ENCODE measurements at places on chromosomes 4 and X.

DNA sequence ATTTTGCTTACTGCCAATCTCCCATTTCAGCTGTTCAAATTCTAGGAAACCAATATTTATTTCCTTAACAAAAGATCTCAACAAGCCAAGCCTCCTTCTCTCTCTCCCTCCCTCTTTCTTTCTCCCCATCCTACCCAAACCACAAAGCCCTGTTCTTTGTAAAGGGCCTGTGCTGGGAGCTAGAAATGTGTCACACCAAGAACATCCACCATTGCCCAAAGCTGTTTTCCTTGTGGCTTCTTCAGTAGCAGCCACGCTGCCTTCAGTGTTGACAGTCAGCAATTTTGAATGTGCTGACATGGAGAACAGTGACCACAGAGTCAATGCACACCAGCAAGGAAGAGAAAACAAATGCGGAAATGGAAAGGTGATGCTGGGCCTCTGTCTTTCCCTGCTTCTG lies 203.0 kb downstream of the MAML3 start:
- no peak for DNase-seq

GRCh38 chrX:136457303-136457917 lies 30.3 kb upstream of the BRS3 start:
- no peak for DNase-seq

GRCh38 chrX:120781403-120781802 lies 94.3 kb downstream of the CT47B1 start:
- DNase-seq, result no peak

GRCh38 chrX:55486736-55487135 lies 2.9 kb downstream of the USP51 start:
- no peak for DNase-seq

DNA sequence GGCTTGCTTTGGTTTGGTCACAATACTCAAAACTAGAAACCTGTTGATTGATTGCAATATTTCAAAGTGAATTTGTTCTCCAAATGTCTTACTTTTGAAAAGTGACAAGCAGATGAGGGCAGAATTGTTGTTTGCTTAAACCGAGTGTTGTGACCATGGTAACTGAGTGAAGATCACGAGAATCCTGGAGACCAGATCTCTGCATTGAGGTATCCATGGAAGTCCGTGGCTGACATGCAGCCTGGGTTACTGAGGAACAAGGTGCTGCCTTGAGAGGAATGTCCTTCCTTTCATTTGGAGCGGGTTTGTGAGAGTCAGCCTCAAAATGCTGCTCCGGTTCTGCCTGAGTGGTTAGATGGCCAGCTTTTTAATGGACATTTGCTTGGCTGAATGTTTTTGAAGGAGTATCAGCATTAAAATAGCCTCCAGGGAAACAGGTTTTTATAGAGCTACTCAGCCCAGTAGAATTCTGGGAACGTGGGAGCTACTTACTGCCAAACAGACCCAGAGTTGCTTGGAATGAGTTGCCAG lies 31.3 kb downstream of the NYX start:
- no peak for DNase-seq

- no peak for DNase-seq
Measured at GRCh38 chr4:25112995-25113380, 47.3 kb downstream of the SEPSECS start.

DNA sequence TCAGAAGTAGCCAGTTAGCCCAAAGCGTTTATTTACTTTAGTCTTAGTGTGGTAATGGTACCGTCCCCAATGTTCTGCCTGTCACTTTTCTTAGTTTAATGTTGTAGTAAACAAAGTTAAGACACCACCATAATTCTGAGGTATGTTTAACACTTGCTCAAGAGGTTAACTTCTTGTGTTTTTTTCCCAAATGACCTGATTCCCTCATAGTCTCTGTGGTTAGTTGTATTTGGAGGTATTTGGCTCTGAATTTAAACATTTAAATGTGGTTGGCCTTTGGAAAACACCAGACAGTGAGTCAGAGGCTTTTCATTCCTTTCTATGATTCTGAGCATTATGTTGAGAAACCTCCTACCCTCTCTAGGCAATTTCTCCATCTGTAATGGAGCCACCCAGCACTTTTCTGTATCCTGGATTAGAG lies 47.9 kb downstream of the CXCL1 start:
- no peak for DNase-seq

- DNase-seq, result no peak
Measured at GRCh38 chr4:152316969-152317368, 218.9 kb downstream of the FBXW7 start.

DNA sequence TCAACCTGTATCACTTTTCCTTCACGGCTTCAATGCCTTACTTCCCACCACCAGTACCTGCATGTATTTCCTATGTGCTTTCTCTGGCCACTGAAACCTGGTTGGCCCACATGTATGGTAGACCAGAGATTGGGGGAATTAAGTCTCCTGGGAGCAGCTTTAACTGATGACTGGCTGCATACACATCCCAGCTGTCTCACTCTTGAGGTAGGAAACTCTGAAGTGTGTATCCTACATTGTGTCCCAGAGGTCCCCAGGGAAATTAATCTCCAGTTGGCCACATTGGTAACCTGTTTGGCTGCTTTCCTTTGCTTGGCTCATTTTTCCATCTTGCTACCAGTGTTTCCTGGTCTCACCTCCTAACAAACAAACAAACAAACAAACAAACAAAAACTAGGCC lies 124.4 kb downstream of the ZNF827 start:
- no peak for DNase-seq

DNA sequence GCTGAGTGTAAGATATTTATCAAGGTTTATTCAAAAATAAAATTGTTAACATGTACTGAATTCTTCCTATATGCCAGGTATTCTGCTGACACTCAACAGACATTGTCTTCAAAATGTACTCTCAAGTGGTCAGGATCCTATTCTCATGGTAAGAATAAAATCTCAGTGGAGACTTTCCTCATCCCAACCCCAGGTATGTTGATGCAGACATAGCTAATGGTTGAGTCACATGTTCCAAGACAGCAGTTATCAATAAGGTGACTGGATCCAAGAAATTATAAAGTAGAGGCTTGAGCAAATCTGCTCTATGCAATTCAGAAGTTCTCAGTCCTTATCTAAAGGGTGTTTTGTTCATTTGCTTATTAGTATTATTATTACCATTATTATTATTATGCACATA lies 115.2 kb upstream of the GABRA2 start:
- DNase-seq, result no peak

GRCh38 chr4:38415682-38416081 lies 248.3 kb upstream of the KLF3 start:
- DNase-seq, result no peak

DNA sequence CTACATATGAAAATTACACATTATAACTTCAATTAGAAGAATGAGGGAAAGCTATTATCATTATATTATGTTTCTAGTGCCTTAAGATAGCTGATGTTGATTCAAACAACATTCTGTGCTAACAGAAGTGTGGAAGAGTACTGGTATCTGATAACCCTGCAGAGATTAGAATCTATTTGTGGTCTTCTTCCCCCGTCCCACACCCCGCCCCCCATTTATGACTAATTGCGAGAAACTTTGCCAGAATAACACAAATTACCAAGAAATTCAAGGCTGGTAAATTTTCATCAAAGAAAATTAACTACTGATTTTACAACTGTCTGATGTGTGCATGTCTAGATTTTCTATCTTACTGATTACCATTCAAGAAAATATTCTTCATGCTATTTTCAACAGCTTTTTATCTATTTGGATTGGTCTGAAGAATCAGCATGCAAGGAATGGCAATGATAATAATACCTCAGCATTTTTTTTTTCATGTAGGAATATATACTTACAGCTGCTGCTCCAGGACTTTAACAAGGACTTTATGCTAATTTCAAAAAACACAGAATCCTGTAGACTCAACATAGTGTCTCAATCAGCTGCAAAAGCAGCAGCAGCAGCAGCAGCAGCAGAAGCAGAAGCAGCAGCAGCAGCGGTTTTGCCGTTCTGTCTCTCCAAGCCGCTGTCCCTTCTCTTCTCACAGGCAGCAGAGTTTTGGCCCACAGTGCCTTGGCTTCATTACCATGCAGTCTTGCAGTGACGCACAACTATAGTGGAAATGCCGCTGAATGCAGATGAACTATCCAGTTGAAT lies 126.7 kb downstream of the FRYL start:
- DNase-seq, result peak; percentile 80

DNA sequence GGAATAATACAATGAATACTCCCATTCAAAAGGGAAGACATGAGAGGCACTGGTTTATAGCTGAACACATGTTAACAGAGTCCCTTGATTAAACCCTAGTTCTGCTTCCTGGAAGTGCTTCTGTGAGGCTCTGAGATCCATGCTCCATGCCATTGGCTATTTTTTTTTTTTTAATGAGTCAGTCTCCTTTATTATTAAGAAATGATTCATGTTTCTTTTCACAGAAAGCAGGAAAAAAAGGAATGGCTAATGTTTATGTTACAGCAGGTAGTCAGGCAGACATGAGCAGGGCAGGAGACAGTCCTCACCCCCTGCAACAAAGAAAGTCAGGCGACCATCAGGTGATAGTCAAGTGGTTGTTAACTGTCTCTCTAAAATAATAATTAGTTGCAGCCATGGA lies 598.7 kb downstream of the EPHA5 start:
- DNase-seq, result no peak

DNA sequence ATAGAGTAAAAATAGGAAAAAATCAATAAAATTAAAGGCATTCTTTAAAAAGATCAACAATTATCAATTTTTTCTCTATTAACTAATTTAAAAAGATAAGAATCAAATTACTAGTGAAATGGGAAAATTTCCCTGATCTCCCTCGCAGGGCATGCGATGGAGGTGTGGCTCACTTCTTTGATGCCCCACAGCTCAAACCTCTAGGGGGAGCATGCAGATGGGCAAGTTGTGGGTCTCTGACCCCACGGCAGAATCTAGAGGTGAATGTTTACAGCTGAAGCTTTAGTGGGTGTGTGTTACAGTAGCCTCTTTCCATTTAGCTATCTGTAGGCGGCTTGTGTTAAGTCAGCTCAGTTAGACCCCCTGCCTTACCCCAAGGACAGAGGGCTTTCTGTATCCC lies 1348.8 kb downstream of the PCDH18 start:
- DNase-seq, result no peak

- DNase-seq, result no peak
Measured at GRCh38 chr4:19030536-19030935, 1009.0 kb upstream of the LCORL start.

GRCh38 chr4:187301923-187302322 lies 578.3 kb upstream of the FAT1 start:
- no peak for DNase-seq

DNA sequence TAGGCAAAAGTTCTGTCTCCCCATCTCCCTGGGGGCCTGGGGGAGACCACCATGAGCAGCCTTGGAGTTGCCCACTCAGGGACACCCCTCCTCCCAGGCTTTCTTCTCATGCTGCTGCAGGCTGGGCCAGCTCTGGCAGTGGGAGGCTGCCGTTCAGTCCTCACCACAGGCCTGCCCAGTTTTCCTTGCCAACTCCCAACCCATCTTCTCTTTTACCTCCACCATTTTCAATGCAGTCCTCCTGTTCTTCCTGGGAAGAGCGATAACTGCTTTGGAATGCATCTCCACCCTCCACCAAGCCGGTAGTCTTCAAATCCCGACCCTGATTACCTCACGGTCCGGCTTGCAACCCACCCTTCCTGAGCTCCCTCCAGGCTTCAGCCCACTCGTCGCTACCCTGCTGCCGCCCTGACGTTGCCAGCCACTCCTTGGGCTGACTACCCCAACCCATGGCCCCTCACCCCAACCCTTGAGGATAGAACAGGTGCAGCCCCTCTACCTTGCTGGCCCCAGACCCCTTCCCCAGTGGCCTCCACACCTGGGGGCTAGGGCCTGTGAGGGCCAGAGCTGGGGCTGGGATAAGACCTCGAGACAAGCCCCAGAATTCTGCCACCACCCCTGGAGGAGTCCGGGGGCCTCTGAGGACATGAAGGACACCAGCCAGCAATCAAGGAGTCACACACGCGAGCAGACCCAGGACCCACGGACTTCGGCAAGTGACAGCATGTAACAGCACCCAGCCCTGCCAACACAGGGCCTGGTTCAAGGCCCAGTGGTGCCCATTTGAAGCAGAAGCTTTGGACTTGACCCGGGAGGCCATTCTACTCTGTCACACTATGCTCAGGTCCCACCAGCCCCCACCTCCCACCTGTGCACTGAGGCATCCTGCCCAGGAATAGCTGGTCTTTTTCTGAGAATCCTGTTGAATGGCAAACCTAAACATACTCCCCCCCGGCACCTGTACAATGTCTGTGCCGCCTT lies 9.2 kb downstream of the WDR1 start:
- DNase-seq, result no peak

DNA sequence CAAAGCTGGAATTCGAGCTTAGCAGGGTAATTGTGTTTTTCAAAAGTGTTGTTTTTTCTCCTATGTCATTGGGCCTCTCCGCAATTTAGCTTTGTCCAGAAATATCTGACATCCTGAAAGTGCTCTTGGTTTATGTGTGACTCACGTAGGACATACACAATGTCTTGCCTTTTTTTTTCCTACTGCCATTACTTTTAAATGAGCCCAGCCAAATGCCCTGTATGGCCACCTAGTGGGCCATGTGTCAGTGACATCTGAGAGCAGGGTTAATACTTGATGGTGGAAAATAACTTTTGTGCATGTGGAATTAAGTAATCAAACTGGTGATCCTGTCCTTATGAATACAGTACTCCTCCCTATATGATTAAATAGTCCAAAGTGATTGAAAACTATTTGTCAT lies 1411.1 kb upstream of the TENM3 start:
- no peak for DNase-seq

DNA sequence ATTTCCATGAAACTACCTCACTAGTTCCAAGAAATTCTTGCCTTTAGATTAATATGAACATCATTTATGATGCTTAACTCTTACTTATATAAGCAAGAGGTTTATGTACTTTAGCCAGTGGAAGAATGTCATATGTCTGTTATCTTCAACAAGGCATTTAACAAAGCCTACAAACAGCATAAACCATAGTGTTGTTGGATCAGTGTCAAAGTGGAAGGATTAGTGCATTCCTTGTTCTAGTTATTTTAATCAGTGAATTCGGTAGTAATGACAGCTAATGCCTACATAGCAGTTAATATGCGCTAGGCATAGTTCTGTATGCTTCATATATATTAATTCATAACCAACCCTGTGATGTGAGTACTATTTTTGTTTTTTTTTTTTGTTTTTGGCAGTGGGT lies 3.1 kb downstream of the PI4K2B start:
- no peak for DNase-seq

- no peak for DNase-seq
Measured at GRCh38 chrX:40277672-40278071, 179.9 kb upstream of the BCOR start.

- DNase-seq, result no peak
Measured at GRCh38 chr4:184715526-184715925, 18.4 kb downstream of the CENPU start.

DNA sequence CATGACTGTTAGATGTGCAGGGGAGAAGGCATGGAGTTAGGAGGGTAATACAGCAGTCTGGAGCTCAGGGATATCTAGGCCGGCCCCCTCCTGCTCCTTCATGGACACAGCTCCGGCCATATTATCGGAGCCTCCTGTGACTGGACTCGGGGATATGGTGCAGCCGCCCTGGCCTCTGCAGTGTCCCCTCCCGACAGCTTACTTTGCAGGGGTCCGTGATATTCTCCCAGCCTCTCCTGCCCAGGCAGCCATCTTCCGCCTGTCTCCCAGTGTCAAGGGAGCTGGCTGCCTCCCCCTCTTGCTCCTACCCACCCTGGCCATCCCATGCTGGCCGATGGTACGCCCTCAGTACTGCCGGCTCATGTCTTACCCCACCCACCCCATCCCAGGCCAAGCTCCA lies 19.9 kb upstream of the RNF4 start:
- no peak for DNase-seq
